ENCODE measurements at places on chromosomes 13 and 19.

- DNase-seq: no peak
Measured at GRCh38 chr13:37473035-37473434, 125.5 kb downstream of the POSTN start.

DNA sequence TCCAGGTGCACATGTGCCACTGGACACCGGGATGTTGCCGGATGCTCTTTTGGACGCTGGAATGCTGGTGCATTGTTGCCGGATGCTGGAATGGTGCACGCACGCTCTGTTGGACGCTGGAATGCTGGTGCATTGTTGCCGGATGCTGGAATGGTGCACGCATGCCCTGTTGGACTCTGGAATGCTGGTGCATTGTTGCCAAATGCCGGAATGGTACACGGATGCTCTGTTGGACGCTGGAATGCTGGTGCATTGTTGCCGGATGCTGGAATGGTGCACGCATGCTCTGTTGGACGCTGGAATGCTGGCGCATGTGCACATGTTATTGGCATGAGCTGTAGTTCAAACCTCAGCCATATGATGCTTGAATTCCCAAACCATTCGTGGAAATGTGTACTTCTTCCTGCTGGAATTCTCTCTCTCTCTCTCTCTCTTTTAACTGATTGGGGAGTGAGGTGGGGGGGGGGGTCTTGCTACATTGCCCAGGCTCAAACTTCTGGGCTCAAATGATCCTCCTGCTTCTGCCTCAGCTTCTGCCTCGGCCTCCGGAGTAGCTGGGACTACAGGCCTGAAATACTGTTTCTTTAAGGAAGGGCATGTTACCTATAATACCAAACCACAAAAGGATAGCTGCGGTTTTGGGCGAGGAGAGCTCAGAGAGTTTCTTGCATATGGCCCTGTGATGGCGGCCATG lies 1.2 kb upstream of the MCF2L start:
- DNase-seq: peak; percentile 28

DNA sequence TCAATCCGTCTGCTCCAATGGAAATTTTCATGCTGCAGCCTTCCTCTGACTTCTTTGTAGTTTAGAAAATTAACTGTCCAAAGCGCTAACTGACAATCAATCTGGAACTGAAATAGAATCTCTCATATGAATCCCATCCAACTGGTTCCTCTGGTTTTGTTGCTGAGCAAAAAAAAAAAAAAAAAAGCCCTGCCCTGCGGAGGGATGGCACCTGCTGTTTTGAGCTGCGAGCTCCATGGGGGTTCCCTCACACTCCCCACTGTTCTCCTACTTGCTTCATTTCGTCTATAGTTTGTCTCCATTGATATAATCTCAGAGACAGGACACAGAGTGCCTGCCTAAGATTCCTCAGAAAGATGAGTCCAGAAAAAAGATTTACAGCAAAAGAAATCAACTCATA lies 33.4 kb downstream of the FAAP24 start:
- no peak for DNase-seq

- DNase-seq: peak; percentile 35
Measured at GRCh38 chr13:36421447-36421846, 10.8 kb upstream of the CCNA1 start.

GRCh38 chr13:65497265-65497664 lies 1732.9 kb downstream of the PCDH9 start:
- peak; percentile 74 for DNase-seq

DNA sequence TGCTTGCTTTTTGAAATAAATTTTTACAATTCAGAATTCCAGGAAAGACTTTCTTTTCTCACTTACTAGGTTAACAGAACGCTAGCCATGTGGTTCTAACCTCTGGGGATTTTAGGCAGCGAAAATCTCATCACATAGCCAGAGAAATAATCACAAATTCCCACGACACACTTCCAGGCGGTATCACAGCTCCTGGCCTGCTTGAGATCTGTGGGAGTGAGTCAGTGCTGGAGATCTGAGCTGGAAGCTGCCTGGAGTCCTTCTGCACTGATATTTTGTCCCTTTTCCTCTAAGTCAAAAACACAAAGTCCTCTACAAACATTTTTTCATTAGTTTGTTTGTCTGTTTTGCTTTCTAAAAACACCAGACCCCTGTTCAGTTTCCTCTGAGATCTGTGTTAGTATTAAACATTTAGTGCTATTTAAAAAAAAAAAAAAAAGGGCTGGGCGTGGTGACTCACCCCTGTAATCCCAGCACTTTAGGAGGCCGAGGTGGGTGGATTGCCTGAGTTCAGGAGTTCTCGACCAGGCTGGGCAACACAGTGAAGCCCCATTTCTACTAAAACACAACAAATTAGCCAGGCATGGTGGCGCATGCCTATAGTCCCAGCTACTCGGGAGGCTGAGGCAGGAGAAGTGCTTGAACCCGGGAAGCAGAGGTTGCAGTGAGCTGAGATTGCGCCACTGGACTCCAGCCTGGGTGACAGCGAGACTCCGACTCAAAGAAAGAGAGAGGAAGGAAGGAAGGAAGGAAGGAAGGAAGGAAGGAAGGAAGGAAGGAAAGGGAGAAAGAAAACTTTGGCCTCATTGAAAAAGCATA lies 12.2 kb upstream of the UBE2L5 start:
- peak; percentile 83 for DNase-seq

DNA sequence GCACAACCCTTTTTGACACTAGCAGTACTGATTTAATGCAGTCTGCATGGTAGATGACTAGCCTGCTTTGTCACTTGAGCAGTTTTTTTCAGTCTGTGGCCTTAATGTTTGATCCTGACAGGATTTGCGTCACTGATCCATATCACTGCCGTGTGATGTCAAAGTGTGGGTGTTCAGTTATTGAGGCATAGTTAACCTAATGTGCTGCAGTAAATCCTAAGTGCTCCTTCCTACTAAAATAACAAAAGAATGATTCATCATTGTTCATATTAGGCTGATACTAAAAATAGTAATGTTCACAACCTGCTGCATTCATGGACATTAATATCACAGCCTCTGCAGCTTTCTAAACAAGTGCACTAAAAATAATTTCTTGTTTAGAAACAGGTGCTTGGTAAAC lies 121.9 kb upstream of the MLNR start:
- DNase-seq: peak; percentile 87

- no peak for DNase-seq
Measured at GRCh38 chr13:23992781-23993679, 95.7 kb upstream of the C1QTNF9B start.

- peak; percentile 70 for DNase-seq
Measured at GRCh38 chr19:1104311-1105007, 665 bp downstream of the GPX4 start.

- no peak for DNase-seq
Measured at GRCh38 chr19:45769821-45770191, 754 bp upstream of the SIX5 start.

GRCh38 chr19:38252385-38252784 lies 3.8 kb downstream of the PPP1R14A start:
- no peak for DNase-seq

- no peak for DNase-seq
Measured at GRCh38 chr13:40755082-40755700, 15.8 kb downstream of the MRPS31 start.

DNA sequence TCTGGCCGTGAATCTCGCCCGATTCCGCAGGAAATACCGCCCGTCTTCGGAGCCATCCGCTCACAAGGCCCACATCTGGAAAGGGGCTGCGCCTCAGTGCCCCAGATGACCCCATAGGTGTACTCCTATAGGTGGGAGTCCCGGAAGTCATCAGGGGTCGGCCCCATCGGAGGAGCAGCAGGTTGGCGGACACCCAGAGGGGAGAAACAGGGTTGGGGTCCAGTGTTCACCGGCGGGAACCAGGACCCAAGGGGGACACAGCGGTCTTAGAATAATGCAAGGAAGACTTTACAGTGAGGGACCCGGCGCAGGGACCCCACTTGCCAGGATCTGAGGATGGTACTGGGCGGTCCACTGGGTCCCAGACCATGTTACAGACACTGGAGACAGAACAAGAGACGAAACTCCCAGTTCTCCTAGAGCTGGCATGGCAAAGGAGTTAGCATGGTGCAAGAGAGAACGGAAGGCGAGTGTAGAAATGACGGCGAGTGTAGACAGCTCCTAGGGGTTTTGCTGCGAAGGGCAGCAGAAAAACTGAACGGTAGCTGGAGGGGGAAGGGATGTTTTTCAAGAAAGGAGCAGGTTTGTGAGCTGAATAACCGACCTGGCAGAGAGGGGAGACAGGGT lies 4.2 kb upstream of the RGL3 start:
- DNase-seq: no peak

GRCh38 chr13:39956036-39956435 lies 300.6 kb downstream of the COG6 start:
- no peak for DNase-seq

DNA sequence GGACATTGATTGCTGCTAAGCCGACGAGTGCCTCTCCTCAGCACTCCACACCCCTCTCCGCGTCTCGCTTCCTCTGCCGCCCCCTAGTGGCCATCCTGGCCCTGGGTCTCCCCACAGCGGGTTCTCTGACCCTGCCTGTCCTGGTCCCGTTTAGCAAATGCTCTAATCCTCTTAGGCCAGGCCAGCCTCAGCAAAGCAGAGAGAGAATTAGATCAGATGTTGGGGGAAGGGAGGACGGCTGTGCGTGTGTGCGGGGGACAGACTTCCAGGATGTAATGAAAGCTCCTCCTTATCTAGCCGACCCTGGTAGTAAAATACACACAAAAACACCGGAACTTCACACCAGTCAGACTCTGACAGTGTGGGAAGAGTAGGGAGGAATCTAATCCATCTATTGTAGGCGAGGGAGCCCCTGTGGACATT lies 4.5 kb downstream of the TPRX2 start:
- peak; percentile 48 for DNase-seq

Data from fibroblast of skin of right quadriceps (primary cell).